Suppressor macrophage treated with lipopolysaccharide for 4 hours (primary cell): ENCODE measurements at places on chromosomes 5 and 9.

DNA sequence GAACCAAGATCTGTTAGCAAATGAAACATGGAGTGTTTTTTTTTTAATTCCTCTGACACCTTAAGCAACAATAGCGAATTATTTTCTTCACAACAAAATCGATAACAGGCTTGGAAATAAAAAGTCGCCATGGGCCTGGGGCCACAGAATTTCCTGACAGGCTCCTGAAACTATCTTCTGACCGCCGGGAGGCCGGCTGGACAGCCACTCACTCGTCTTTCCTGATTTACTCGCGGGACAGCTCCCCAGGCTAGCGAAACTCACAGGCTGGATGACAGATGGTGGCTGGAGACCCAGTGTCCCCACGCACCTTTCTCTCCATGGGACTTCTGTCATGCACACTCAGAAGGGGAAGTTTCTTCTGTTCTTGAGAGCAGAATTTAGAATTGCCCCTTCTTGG is 143.3 kb upstream of the IRX2 start:
- DNase-seq, result no peak

- DNase-seq, result peak; percentile 67
These were observed 12.4 kb upstream of the UBAC1 start for GRCh38 chr9:135973277-135974219.

DNA sequence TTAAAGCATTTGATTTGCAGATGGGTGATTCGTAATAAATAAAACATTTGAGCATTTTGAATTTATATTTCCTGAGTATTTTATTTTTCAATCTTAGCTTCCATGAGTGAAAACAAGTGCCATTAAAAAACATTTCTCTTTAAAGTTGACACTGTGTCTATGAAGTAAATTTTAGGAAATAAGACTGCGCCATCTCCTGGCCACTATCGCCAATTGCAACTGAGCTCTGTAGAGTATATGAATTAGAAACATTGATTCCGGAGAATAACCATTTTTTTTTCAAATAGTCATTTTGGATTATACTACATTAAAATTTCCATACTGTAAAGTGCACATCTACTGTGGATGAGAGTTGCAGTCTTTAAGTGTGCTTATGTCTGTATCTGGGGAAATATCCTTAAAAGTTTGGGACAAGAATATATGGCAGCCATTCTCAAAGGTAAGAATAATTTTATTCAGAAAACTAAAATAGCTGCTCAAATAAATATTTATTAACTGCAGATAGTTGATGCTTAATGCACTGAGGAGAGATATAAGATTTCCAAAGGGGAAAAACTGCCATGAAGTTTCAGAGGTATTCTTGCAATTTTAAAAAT is 5.9 kb downstream of the DMRTA1 start:
- peak; percentile 77 for DNase-seq

GRCh38 chr5:157710882-157711281 is 20.3 kb upstream of the THG1L start:
- peak; percentile 79 for DNase-seq

DNA sequence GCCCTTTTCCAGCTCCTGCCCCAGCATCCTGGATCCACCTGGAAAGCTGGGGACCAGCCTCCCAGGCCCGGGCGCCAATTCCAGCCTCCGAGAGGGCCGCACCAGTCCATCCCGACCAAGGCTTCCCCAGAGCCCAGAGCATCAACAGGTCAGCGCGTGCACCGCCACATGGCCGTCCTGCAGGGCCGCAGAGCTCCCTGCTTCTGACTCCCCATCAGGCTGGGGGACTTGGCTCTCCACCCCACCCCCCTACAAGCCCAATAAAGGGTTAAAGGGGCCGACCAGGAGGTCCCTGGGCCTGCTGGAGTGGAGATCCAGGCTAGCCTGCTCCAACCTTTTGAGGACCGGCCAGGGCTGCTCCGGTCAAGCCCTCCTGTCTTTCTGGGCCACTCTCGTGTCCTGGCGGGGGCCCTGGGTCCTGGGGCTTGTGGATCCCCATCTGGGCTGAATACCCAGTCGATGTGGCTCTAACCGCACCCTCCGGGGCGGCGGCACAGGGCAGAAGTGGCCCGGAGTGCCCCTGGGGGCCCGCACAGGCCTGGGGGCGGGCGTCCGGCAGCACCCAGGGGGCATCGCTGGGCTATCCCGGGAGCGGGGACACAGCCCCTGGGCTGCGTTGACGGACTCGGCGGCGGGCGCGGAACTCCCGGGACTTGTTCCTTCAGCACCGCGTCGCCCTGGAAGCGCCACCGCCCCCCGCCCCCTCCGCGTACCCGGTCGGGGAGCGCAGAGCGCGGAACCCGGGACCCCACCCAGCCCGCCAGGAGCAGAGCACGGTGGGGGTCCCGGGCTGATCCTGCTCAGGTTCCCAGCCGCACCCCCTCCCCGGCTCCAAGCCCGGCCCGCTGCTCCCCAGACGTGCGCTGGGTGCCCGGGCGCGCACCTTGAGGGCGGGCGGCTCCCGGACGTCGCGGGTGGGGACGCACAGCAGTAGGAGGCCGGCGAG is 590 bp downstream of the ENTPD2 start:
- no peak for DNase-seq

DNA sequence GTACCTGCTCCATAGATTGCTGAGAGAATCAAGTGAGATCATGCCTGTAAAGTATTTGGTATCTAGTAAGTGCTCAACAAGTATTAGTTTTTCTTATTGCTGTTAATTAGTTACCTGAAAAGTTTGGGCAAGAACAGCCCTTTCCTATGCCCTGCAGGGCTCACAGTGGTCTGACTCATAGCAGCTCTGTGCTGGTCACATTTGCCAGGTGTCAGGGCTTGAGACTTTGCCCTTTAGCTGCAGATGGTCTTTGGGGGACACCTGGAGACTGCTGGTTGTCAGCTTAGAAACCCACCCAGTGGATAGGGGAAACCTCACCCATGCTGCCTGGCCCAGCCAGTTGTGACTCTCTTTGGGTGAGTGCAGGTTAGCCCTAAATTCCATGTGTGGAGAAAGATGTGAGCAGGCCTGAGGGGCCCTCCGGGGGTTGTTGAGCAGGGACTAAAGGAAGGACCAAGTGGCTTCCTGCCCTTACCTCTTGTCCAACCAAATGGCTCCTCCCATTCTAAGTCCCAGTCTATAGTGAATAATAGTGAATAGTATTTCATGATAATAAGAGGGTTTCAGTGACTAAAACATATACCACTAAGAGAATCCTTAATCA is 9.0 kb downstream of the COL27A1 start:
- DNase-seq, result no peak

DNA sequence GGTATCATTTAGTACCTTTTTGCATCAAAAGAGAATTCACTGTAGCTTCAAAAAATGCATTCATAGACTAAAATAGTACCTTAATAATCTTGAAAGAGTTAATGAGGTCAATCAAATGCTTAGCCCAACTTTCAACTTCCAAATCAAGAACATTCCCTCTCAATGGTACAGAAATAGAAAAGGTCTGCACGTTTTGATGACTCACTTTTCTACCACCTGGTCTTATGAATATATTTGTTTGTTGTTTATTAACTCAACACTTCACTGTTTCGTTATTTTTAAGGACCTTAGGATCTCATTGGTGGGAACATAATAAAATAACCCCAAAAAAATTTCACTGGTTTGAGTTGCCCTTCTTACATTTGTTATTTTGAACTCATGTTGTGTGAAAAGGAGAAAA is 229.5 kb downstream of the MEF2C start:
- DNase-seq, result no peak

- peak; percentile 87 for DNase-seq
These were observed 113.0 kb downstream of the KLHL3 start for GRCh38 chr5:137622850-137623249.

DNA sequence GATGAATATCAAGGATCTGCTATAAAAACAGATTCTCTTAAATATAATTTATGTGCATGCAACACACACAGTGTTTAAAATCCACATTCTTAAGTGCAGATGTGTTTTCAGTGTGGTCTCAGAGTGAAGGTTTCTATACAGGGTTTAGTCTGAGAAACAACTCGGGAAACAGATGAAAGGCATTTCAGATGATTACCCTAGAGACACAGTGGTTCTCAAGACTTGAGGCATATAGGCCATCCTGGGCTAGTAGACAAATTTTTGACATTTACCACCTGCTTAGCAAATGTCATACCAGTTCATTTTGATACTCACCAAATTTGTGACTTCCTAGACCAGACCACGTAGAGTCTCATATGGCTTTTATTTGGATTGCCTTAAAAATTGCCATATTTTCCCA is 216.5 kb downstream of the ARL15 start:
- DNase-seq, result no peak

GRCh38 chr5:137856916-137857862 is 10.5 kb upstream of the MYOT start:
- DNase-seq, result no peak

DNA sequence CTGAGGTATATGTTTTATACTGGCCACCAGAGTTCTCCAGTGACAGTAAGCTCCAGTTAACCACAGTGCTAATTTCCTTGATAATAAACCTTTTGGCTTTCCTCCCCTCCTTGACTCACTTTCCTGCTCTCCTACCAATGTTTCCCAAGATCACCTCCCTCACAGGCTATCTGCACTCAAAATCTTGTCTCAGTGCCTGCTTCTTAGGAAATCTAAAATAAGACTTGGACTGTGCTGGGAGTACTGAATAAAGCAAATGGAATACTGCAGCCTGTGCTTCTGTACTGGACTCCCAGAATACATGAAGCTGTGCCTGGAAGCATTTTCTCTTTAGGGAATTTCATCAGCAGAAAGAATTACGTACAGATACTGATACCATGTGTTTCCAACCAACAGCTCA is 1.7 kb upstream of the DCP2 start:
- no peak for DNase-seq

GRCh38 chr5:124741711-124742496 is 4.5 kb downstream of the ZNF608 start:
- DNase-seq, result no peak

DNA sequence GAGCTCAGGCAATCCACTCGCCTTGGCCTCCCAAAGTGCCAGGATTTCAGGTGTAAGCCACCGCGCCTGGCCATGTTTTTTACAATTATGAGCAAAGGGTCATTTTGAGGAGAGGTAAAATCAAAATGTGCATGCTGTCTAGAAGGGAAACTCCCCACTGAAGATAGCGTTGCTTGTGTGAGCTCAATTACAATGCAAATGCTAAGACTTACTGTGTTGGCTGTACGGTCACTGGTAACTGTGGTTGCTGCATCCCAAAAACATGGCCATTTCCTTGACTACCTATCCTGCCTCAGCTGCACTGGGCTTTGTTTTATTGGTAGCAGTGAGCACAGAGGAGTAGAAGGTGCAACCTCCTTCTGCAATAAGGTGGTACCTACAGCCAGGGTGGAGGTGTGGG is 77.4 kb upstream of the SPATA31E1 start:
- no peak for DNase-seq

DNA sequence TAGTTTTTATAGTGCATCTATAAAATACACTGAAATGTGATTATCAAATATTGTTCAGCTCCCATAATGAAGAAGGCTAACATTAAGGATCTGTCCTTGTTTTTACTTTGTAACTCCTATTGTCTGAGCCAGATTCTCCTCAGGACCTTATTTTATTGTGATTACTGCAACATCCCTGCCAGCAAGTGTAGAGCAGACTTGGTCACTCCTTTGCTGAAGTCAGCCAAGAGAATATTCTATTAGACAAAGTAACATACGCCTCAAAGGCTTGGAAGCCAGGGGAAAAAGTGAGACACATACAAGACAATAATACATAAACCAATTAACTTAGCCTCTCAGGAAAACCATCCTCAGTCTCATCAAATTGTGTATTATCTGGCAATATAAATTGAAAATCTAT is 269.6 kb downstream of the ARL15 start:
- no peak for DNase-seq

- no peak for DNase-seq
These were observed 56.7 kb upstream of the CPLX2 start for GRCh38 chr5:175814691-175815090.

- no peak for DNase-seq
These were observed 29.4 kb upstream of the SYNPO start for GRCh38 chr5:150611026-150611425.

DNA sequence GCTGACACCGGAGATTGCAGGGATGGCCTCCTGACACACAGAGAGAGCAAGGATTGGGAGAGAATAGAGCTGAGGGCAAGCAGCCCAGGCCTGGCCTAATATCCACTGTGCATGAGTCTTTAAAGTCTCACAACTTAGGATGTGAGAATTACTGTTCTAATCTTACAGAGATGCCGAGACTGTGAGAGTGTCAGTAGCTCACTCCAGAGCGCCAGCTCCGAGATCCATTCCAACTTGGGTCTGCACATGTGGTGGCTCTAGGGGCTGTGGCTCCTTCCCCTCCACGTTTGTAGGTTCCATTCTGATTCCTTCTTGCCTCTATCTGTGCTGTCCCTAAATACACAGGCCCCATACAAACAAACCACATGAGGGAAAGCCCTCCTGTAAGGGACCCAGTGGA is 304.6 kb downstream of the MLLT3 start:
- DNase-seq, result no peak

GRCh38 chr9:134984372-134985265 is 66.9 kb upstream of the FCN1 start:
- no peak for DNase-seq

DNA sequence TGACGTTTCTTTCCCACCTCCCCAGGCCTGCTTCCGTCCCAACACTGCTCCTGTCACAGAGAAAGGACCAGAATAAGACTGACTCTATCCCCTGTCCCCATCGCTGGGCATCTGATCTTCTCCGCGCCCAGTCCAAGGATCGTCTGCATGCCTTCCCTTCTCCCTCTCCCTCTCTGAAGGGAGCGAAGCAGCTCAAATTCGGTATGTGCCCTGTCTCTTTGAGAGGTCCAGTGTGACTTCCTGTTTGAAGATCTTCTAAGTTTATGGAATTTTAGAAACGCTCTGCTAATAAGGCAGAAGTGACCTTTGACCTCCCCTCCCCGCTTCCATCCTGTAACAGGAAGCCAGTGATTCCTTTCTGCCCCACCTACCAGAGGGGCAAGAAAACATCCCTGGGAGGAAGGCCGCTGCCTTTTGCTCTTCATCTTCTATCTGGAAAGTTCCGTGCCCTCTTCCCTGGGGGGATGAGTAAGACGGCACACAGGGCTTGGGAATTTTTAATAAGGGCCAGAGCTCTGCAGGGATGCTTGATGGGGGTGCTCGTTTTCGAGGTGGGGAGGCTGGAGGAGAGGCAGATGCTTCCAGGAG is 40.7 kb upstream of the RNU6ATAC start:
- no peak for DNase-seq

- no peak for DNase-seq
These were observed 100.1 kb downstream of the PLCXD3 start for GRCh38 chr5:41410307-41410706.

- DNase-seq, result no peak
These were observed 477.6 kb downstream of the TMEM232 start for GRCh38 chr5:110248921-110249320.

GRCh38 chr9:37030611-37030939 is 3.5 kb downstream of the PAX5 start:
- DNase-seq, result no peak
